Naive thymus-derived CD4-positive, alpha-beta T cell (primary cell): ENCODE measurements at places on chromosomes 12 and 14.
A peak's percentile ranks its signal among the peaks of the same experiment; 100 is the strongest.

- DNase-seq: peak; percentile 72
Observed at GRCh38 chr12:101773650-101774162, 34.4 kb upstream of the SYCP3 start.

DNA sequence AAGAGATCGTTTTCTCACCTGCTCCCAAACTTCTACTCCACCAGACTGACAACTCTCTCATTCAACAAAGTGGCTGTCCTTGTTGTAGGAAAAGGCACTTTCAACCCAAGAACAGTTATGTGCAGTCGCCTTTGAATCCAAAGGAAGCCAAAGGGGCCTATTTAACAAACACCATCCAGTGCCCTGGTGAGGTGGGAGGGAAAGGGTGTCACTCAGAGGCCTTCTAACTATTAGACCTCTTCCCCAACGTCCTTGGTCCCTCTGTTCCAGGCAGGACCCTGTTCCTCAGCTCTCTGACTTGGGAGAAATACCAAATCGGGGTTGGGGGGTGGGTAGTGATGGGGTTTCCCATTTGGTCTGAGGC is 3.2 kb downstream of the SIX4 start:
- no peak for DNase-seq

- no peak for DNase-seq
Observed at GRCh38 chr14:69755784-69756183, 11.2 kb upstream of the SRSF5 start.

DNA sequence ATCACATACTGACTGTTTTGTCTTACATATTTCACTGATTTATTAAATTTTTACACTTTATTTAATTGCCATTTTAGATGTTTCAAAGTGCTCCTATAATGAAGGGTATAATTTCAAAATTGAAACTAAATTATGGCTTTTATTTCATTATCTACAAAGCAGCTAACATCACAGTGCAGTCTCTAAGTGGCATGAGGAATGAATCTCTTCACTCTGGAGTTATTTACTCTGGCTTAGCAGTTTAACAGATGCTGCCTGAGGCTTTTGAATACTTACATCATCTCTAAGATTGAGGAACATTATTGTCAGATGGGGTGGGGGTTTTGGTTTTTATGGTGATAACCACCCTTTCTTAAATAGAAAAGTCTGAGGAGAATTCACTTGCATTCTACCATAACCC is 386.4 kb downstream of the TRHDE start:
- no peak for DNase-seq

DNA sequence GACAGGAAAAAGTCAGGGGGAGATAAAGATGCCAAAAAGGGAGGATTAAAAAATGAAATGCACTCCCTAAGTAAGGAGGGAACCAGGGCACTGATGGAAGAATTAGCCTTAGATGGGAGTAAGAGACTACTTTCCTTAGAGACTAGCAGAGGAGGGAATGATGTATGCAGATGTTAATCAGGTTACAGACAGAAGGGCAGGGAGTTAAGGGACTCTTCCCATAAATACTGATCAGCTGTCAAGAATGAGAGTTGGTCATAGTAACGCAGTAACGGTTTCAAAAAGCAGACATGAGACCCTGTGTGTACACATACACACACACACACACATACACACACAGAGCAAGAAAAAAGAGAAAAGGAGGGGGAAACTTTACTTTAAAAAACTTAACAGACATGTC is 93.4 kb downstream of the PHLDA1 start:
- DNase-seq: no peak

- DNase-seq: no peak
Observed at GRCh38 chr12:25692115-25693035, 139.3 kb upstream of the LMNTD1 start.

- no peak for DNase-seq
Observed at GRCh38 chr14:93003945-93004698, 81.2 kb downstream of the CHGA start.

- DNase-seq: no peak
Observed at GRCh38 chr12:90407841-90408240, 547.1 kb downstream of the CCER1 start.

GRCh38 chr12:110743571-110744093 is 941 bp upstream of the PPP1CC start:
- no peak for DNase-seq

- DNase-seq: no peak
Observed at GRCh38 chr12:6998715-6999451, 19.4 kb downstream of the LPCAT3 start.

GRCh38 chr14:68911594-68912227 is 67.4 kb downstream of the ACTN1 start:
- peak; percentile 54 for DNase-seq

GRCh38 chr12:41202051-41202450 is 13.9 kb downstream of the PDZRN4 start:
- no peak for DNase-seq

GRCh38 chr12:125549171-125549570 is 483.9 kb downstream of the AACS start:
- DNase-seq: no peak

DNA sequence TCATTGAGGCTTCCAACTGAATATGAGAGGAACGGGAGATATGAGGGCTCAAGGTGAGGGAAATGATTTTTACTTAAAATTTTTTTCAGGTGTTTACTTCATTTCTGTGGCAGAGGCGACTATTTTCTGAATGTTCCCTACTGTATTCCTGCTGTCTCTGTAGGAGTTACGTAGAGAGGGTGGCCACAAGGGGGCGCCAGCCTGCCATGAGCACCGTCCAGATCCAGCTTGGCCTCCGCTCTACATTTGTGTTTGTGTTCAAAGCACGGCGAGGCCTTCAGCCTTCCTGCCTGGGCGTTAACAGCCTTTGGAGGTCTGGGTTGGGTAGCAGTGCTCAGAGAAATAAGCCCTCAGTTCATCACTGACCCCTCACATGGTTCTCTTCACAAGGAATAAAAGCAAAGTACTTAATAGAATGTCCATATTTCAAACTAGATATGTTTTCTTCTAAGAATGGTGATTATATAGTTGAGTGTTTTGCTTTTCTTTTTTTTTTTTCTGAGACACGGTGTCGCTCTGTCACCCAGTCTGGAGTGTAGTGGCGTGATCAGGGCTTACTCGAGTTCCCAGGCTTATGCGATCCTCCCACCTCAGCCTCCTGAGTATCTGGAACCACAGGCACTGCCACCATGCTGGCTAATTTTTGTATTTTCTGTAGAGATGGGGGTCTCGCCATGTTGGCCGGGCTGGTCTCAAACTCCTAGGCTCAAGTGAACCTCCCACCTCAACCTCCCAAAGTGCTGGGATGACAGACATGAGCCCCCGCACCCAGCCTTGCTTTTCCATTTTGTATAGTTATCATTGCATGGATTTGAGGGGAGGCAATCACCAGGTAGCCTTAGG is 22.3 kb downstream of the CKB start:
- peak; percentile 72 for DNase-seq

- no peak for DNase-seq
Observed at GRCh38 chr12:12098691-12099015, 27.9 kb downstream of the BCL2L14 start.

- DNase-seq: no peak
Observed at GRCh38 chr12:66550626-66551025, 128.2 kb downstream of the GRIP1 start.

- no peak for DNase-seq
Observed at GRCh38 chr12:96774496-96775256, 132.4 kb upstream of the NEDD1 start.

DNA sequence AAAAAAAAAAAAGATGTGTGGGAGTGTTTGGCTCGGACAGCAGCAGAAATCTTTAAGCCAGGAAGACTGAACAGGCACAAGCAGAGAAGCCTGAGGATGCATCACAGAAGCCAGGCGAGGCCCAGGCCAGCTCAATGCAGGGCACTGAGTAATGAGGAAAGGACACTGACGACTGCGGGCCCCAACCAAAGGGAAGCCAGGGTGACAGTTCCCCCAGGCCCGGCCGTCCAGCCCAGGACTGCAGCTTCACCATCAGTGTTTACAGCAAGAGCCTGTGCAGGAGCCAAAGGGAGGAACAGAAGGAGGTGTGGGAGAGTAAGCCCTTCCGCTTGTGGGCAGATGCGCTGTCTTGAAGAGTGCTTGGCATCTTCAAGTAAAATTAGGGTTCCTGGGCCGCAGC is 205.3 kb upstream of the SFSWAP start:
- DNase-seq: no peak

DNA sequence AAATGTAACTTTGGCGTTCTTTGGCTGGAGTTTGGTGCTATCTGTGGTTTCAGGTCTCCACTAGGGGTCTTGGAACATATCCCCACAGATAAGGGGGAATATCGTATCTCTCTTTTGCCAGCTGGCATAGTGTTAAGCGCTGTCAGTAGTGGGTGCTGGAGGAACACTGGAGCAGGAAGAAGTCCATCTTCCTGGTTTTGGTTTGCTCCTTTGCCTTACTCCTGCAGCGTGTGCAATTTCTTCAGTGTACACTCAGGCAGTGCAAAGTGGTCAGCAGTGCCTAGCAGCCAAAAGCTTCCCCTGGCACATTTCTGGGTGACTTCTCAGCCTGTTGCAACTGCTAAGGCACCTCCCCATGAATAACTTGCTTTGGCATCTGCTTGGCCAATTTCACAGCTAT is 11.7 kb upstream of the RIPK3 start:
- no peak for DNase-seq

DNA sequence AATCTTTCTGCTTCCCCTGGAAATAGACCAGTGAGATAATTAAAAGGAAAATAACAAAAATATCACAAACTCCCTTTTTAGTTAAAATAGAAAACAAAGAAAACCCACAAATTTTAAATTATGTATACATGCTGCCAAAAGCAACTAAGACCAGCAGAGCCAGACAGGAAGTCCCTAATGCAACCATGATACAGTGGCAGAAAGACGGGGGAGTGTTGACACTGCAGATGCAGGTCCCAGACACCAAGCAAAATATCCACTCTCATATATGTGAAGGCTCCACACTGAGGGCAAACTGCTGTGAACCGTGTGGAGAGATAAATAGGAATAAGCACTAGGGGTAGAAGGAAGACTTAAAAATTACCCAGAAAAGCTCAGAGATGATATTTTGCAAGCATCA is 401.0 kb downstream of the BTG1 start:
- DNase-seq: no peak

- no peak for DNase-seq
Observed at GRCh38 chr12:91954747-91955146, 190.9 kb downstream of the BTG1 start.

DNA sequence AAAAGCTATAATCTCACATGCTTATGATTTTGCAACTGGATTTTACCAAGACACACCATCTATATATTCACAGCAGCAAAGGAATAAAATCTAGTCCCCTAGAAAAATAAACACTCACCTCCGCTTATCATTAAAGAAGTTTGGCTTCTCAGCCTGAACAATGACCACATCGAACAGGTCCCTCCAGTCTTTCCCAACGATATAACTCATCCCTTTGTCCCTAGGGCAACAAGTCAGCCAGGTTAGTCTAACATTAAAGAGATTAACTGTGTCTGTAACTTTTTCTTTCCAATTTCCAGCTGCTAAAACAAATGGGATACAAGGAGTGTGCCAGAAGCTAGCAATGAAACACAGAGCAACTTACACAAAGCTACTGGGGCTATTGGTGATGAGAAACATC is 48.0 kb downstream of the NT5DC3 start:
- DNase-seq: no peak

DNA sequence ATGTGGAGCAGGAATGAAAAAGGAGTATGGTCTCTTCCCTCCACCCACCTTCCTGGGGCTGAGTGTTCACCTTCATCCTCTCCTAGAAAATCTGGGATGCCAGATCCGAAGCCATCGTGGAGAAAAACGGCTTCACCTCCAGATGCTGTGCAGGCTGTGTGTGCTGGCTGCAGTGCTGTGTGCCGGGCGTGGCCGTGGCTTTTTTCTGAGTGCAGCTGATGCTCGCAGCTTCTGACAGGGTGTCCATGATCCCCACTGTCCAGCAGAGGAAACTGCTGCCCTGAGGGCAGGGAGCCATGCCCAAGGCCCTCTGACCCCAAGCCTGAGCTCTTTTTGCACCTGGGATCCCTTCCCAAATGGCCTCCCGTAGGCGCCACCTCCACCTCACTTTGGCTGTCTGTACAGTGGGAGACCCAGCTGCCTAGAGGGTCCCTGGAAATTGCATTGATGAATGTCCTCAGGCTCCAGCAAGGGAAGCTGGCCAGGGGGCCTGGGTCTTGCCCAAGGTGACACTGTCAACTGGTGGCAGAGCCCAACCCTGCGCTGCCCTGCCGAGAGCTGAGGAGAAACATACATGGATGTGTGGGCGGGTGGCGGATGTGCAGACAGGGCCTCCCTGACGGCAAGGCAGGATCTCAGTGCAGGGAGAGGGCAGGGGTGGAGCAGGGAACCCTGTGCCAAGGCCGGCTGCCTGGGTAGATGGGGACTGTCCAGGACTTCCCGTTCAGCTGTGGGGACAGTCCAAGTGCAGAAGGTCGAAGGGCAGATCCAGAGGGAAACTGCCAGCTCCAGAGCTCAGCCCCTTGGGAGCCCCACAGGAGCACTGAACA is 53.3 kb downstream of the BEGAIN start:
- no peak for DNase-seq
